ENCODE measurements at places on chromosomes 4 and X.

- DNase-seq, result no peak
These were observed 56.6 kb downstream of the ANAPC10 start for GRCh38 chr4:145041378-145041777.

DNA sequence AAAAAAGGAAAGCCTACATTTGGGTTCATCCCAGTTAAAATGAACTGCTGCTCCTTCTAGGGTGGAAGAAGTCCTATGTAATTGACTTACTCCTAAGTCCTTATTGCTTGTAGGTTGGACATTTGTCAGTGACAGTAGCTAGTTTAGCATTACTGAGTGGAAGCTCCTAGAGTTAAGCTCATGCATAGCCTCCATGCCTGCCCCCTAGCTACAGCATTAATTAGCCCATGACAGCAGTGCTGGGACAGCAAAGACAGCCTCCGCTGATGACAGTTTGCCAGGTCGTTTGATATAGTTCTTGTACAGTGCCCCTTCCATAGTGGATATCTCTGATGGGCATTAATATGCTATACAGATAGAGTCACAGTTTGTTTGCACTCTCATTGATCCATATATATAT lies 18.7 kb upstream of the GALNTL6 start:
- DNase-seq, result no peak

- DNase-seq, result no peak
These were observed 135.1 kb upstream of the MSX1 start for GRCh38 chr4:4724321-4724720.

GRCh38 chr4:83563998-83564397 lies 28.1 kb downstream of the GPAT3 start:
- no peak for DNase-seq

DNA sequence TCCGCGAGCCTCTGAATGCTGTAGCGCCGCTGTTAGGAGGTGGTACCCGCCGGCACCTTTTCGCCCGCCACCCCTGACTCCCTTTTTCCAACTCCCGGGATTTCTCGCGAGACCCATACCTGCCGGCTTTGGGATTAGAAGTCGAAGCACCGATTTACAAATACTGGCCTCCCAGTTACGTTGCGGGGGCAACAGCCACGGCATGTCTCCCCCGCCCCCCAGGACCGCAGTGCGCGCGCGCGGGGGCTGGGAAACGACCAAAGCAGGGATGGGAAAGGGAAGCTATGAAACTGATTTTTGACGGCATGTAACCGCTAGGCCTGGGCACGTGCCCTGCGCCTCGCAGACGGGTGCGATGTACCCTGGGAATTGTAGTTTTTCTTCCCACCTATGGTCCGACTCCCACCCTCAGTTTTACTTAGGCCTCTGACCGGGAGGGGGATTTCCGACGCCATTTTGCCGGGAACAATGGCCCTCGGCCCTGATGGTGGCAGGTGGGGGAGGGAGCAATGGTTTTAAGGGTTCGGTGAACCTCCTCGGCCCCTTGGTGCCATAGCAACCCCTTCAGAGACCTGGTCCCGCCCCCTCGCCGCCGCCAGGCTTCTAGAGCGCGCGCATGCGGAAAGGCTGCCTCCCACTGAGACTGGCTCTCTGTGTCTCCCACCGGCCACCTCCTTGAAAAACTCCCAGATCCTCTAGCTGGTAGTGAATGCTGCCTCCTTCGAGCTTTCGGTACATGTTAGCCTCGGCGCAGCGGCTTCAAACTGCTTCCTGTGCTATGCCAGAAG lies 772 bp upstream of the WNK3 start:
- no peak for DNase-seq

- no peak for DNase-seq
These were observed 133.0 kb upstream of the TMLHE start for GRCh38 chrX:155745792-155746191.

DNA sequence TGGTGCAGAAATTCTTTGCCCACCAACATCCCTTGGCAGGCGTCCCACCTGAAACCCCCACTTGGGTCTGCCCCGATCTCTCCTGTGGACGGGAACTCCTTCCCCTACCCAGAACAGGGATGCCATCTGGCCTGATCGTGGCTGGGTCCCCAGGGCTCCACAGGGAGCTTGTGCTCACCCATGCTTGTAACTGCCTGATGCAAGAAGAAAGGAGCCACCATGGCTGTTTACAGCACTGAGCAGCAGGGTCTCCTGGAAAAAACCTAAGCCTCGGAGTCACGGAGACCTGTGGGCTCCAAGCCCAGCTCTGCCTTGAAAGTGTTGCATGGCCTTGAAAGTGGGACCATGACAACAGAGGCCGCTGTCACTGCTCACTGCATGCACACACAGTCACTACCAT lies 101.5 kb upstream of the AFAP1 start:
- no peak for DNase-seq

GRCh38 chr4:148780426-148781005 lies 338.3 kb upstream of the NR3C2 start:
- no peak for DNase-seq

GRCh38 chr4:145842224-145842887 lies 96.3 kb downstream of the ZNF827 start:
- no peak for DNase-seq

GRCh38 chrX:72041176-72041575 lies 90.5 kb downstream of the RTL5 start:
- DNase-seq, result no peak

GRCh38 chr4:124203613-124204238 lies 508.8 kb downstream of the ANKRD50 start:
- DNase-seq, result peak; percentile 12

GRCh38 chr4:146379744-146380143 lies 142.0 kb downstream of the SLC10A7 start:
- DNase-seq, result no peak

DNA sequence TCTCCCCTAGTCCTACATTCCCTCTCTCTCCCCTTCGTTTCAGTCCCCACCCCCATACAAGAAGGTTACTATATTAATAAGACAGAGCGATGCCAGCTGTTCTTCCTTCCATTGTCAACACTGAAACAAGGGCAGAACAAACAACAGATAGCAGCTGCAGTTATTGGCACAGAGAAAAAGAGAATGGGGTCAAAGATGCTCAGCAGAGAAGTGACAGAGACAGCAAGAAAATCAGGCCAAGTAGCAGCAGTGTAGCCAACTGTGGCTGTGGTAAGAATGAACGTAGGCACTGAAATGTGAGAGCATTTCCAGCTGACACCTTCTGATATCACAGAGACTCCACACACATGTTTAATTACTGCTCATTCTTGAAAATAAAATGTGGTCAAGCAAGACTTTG lies 641.8 kb downstream of the FSTL5 start:
- no peak for DNase-seq

- peak; percentile 13 for DNase-seq
These were observed 203.4 kb downstream of the ANAPC10 start for GRCh38 chr4:144894573-144894972.

DNA sequence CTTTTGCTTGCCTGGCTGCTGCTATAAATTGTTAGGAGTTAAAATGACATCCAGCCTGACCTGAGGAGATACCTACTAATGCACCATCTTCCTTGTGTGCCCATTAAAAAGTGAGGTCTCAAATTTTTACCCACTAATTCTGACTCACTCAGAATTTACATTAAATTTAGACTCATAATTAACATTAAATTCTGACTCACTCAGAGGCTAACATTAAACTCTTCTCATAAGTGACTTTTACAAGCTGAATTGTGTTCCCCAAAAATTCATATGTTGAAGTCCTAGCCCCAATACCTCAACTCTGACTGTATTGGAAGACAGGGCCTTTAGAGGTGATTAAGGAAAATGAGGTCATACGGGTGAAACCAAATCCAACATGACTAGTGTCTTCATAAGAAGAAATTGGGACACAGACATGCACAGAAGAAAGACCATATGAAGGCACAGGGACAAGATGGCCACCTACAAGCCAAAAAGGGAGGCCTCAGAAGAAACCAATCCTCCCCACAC lies 11.8 kb downstream of the CASP6 start:
- DNase-seq, result no peak
